ENCODE measurements at places on chromosomes 1 and 21.

- no peak for DNase-seq
These were observed 27.5 kb downstream of the TRIM45 start for GRCh38 chr1:117093870-117094621.

GRCh38 chr1:58816072-58816746 lies 32.4 kb upstream of the JUN start:
- peak; percentile 89 for DNase-seq

- DNase-seq = no peak
These were observed 36.9 kb upstream of the FNBP1L start for GRCh38 chr1:93411000-93411399.

DNA sequence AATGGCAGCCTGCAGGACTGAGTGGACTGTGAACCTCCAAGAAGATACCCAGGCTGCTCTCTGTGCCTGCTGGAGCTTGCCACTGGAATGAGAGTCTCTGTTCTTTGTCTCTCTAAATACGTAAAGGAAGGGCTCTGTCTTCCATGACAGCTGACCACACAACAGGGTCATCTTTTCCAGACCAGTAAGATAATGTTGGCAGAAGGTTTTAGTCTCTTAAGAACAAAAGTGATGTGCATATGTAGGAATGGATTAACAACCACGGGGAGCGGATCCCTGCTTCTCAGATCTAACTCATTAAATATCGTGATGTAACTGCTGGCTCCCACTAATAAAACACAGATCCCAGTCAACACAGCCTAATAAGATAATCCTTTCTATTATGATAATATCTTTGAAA lies 67.5 kb downstream of the MAP10 start:
- DNase-seq = no peak

DNA sequence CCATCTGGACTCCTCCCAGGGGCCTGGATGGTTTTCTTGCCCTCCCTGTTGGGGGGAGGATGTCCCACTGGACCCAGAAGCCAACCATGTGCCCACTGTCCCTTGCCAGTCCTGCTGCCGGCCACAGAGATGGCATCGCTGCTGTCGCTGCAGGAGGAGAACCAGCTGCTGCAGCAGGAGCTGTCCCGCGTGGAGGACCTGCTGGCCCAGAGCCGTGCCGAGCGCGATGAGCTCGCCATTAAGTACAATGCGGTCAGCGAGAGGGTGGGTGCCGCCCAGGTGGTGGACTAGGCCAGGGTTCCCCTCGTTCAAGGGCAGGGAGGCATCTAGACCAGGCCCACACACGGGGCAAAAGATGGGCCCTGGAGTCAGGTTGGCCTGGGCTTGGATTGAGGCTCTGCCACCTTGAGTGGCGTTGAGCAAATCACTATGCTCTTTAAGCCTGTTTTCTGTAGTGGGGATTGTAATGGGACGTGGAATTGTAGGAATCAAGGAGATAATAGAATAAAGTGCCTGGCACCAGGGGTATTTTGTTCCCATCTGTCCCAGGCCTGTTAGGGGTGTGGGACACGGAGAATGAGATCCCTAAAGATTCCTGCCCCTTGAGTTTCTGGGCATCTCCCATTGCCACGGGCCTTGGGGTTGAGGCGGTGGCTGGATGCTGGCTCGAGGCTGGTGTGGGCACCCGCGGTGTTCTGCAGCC lies 2.6 kb downstream of the CROCC start:
- no peak for DNase-seq

- DNase-seq = no peak
These were observed 268.5 kb downstream of the BRINP2 start for GRCh38 chr1:177439301-177439700.

GRCh38 chr1:107572674-107573211 lies 392.2 kb downstream of the VAV3 start:
- no peak for DNase-seq

DNA sequence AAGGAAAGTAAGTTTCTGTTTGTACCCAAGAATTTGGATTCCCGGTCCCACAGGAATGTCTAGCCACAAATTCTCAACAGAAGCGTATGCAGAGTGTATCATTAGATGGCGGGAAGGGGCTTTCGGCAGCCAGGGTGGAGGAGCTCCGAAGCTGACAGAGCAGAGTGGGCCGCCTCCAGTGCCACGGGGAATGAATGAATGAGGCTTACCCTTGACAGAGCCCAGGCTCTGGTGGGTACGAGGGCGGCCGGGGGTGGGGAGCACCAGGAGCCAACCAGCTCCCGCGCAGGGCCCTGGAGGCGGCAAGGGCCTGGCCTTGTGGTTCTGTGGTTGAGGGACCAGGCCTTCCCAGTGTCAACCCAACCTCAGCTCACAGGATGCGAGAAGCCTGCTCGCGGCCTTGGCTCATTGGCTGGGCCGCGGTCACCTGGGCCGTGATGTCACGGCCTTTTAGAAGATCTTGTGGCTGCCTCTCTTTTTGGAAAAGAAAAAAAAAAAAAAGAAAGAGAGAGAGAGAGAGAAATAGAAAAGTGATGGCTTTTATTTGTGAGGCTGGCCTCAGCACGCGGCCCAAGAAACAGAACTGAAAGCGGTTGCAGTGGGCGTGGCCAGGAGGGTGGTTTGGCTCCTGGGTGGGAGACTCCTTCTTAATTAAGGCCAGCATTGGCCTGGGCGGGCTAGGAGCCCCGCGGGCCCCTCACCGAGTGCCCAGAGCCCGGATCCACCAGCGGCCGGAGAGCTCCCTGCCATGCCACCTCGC lies 34.9 kb upstream of the RUNX3 start:
- no peak for DNase-seq

DNA sequence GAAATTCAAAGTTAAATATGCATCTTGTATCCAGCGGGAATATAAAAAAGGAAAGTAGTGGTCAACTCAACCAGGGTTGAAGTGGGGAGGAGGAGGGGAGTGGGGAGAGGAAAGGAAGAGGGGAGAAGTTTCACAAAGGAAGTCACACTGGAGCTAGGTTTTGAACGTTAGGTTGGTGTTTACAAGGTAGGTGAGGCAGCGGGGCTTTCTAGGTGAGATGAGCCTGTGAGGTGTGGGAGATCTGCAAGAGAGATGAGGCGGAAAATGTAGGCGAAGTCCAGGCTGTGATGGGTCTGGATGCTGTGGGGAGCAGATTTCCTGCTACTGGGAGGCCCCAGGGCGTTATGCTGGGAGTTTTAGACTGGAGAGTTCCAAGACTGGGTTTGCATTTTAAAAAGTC lies 36.1 kb upstream of the IL20 start:
- DNase-seq = no peak

DNA sequence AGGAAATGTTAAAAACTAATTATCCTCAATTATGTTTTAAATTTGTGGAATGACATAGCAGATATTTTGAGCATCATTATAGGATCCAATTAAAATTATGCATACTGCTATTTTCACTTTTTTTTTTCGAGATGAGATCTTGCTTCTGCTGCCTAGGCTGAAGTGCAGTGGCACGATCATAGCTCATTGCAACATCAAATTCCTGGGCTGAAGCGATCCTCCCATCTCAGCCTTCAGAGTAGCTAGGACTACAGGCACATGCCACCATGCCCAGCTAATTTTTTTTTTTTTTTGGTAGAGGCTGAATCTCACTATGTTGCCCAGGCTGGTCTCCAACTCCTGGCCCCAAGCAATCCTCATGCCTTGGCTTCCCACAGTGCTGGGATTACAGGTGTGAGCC lies 11.3 kb upstream of the SLC1A7 start:
- no peak for DNase-seq

DNA sequence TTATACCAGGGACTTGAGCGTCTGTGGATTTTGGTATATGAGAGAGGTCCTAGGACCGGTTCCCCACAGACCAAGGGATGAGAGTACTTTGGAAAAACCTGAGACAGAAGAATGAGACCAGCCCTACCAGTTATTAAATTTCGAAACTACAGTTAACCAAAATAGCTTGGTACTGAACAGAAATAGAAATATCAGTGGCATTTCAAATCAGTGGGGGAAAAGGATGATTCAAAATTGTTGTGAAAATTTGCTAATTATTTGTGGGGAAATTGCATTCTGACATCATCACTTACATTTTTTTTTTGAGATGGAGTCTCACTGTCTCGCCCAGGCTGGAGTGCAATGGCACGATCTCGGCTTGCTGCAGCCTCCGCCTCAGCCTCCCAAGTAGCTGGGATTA lies 8.2 kb downstream of the EXOC8 start:
- no peak for DNase-seq

DNA sequence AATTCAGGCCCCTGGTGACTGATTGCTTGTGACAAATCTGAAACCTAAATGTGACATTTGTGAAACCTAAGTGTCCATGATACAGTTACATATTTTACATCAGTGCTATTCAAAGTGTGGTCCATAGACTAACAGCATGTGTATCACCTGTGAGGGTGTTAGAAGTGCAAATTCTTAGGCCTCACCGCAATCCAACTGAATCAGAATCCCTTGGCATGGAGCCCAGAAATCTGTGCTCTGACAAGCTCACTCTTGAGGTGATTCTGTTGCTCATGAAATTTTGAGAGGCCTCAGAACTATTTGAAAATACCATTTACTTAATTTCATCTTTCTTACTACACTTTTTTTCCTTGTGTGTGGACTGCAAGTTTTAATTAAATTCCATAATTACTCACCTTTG lies 587.9 kb downstream of the ADGRL2 start:
- no peak for DNase-seq

- no peak for DNase-seq
These were observed 4.5 kb downstream of the PRELP start for GRCh38 chr1:203480084-203480483.

- DNase-seq = no peak
These were observed 9.0 kb downstream of the WNT4 start for GRCh38 chr1:22133931-22134324.

DNA sequence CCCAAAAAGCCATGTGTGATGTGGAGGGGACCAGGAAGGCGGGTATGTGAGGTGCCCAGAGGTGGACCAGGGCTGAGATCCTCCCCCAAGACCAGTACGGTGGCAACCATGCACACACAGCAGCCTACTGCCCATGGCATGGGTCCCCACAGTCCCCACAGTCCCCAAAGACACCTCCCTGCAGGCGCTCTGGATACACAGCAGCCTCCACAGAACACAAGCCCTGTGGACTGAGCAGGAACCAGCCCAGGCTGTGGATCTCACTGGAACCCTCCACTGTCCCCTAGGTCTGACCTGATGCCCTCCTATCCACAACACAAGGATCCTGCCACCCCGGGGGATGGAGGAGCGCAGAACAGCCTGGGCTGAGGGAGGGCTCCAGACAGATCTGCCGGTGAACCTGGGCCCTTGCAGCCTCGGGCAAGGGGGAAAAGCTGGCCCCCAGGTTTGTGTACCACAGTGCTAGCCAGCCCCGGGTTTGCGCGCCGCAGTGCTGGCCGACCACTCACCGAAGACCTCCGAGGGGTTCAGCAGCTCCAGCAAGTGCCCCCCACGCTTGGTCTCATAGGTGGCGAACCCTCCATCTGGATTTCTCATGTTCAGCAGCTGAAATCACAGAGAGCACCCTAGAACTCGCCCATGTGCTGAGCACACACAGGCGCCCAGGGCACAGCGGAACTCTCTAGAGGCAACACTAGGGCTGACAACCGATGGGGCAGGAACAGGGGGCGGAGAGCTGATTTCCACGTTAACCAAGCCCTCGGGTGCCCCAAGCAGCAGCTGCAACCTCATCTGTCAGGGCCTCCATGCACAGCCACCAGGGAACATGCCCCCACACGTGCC lies 22.1 kb upstream of the SPATC1L start:
- DNase-seq = no peak

- DNase-seq = no peak
These were observed 120.9 kb downstream of the ATG4C start for GRCh38 chr1:62904856-62905225.

- DNase-seq = no peak
These were observed 151.9 kb downstream of the PGBD5 start for GRCh38 chr1:230274254-230274653.

DNA sequence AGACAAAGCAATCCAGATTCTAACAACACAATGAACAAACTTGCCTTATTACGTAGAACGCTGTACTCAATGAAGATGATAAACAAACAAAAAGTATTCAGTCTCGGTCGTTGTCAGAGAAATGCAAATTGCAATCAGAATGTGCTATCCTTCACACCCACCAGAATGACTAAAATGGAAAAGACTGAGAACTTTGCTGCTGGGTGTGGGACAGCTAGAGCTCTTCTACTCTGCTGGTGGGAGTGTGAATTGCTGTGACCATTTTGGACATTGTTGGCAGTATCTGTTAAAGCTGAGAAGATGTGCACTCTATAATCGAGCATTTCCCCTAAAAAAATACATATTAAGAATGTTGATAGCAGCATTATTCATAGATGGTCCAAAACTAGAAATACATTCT lies 111.4 kb downstream of the PEX14 start:
- DNase-seq = no peak

All from right atrium auricular region (tissue), 2 donors.